ENCODE measurements at places on chromosomes 16 and 17.

DNA sequence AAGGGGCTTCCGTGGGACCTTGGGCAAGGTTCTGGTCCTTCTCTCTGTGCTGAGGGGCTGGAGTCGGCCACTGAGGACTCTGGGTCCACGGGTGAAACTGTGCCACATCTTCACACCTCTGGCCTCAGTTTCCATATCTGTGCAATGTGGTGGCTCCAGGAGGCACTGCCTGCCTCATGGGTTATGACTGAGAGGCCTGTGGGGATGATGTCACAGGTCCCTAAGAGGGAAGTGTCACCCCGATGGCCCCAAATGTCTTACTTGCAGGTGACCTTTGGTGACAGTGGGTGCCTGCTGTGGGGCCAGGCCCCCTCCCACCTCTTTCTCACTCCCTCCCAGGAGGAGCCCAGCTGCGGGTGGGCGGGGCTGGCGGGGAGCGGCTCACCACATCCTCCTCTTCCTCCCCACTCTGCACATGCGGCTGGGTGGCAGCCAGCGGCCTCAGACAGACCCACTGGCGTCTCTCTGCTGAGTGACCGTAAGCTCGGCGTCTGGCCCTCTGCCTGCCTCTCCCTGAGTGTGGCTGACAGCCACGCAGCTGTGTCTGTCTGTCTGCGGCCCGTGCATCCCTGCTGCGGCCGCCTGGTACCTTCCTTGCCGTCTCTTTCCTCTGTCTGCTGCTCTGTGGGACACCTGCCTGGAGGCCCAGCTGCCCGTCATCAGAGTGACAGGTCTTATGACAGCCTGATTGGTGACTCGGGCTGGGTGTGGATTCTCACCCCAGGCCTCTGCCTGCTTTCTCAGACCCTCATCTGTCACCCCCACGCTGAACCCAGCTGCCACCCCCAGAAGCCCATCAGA lies at the start of gene IL21R:
IL21R (plus strand) TSS at position 407 of the 801 bp plus-strand sequence. CDS start 27,898 bp downstream, outside the sequence.
- no peak for DNase-seq

DNA sequence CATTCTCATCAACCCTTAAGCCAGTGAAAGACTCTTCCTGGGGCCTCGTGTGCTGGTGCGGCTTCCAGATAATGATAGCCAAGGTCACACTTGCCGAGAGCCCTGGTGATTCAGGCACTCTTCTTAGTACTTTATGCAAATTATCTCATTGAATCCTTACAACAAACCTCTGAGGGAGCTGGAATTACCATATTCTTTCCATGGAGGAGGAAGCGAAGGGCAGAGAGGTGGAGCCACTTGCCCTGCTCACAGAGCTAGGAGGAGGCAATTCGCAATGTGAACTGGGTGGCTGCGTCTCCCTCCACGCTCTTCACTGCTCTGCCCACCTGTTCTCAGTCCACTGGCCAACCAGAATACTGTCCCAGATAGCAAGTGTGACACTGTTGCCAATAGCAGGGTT lies 409.7 kb downstream of the SNX29 start:
- DNase-seq: no peak

DNA sequence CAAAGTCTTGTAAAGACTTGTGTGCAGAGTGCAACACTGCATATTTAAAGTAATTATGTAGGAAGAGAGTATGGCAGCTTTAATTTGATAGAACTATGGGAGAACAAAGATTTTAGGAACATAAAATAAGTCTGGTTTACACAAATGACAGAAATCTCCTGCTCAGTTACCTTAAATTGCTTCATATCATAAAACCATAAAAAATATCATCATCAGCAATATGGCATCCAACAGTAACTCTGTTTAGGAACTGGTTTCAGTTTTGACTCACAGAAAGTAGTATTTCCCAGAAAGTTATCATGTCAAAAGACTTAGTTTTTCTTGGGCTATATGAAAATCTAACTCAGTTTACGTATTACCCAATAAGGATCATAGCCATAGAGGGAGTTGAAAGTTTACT lies 292.1 kb upstream of the PMFBP1 start:
- DNase-seq: no peak

GRCh38 chr16:84959045-84959576 lies 52.2 kb downstream of the ZDHHC7 start:
- no peak for DNase-seq

DNA sequence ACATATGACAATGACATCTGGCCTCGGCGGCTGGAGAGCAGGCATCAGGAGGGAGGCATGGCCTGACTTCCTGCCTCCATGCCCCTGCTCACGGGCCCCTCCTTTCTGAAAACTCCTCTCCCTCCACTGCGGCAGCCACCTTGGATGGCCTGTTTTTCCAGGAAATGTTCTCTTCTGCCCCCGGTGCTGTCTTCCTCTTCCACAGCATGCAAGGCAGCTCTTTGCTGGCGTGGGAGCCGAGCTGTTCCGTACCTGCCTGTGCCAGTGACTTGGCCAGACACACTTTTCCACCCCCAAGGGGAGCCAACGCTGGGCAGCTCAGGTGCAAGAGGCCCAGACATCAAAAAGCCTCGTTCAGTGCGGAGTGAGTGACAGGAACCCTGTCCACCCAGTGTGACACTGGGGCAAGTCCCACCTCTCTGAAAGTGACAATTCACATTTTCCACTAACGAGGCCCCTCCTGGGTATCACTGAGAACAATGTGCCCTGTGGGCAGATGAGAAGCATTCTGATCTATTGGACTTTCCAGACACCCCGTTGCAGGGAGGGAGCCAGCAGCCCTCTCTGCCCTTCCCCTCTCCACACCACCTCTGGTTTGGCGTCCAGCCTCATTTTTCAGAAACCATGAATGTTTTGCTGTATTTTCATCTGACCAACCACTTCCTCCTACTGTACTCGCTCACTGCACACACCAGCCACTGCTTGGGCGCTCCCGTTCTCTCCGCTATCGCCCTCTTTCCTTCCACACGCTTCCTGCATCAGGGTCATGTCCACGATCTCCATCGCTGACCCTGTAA lies 31.2 kb downstream of the NSMCE1 start:
- DNase-seq: no peak

- no peak for DNase-seq
Measured at GRCh38 chr16:77585379-77586251, 136.7 kb upstream of the NUDT7 start.

DNA sequence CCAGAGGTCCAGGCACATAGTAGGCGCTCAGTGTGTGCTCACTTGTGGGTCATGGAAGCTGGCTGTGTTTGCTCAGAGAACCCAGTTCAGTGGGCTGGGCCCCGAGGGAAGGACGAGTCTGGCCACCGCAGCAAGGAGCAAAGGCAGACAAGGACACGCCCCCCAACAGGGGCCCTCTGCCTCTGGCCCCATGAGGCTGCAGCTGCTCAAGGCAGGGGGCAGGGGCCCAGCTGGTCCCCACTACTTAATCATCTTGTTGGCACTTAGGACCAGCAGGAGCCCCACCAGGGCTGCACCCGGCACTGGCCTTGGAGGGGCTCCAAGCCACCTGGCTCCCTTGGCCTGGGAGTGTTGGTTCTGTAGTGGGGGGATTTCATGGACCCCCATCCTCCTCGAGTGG lies 16.1 kb downstream of the KCNJ12 start:
- DNase-seq: no peak

DNA sequence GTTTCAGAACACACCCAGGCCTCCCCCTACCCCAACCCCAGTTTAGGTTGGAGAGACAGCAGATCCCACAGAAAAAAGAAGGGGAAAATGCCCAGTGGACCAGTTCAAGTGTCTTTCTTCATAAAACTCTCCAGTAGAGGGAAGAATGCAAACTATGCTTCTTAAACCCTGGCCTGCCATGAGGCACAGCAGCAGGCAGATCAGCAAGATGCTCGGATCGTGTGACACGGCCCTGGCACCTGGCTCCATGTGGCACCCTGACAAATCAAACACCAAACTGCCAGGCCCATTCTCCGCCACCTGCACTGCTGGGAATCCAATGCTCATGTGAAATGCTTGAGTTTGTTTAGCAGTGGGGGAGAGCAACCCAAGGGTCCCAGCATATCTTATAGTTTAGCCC lies 166.8 kb downstream of the SOX9 start:
- DNase-seq: no peak

DNA sequence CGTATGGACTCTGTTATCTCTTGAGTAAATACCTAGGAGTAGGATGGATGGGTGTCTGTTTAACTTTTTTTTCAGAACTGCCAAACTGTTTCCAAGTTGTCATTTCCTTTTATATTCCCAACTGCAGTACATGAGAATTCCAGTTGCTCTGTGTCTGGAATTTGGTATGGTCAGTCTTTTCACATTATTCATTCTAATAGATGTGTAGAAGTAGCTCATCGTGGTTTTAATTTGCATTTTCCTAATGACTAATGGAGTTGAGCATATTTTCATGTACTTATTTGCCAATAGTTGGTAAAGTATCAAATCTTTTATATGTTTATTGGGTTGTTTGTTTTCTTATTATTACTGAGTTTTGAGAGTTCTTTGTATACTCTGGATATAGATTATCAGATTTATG lies 27.0 kb downstream of the MRTFB start:
- no peak for DNase-seq

DNA sequence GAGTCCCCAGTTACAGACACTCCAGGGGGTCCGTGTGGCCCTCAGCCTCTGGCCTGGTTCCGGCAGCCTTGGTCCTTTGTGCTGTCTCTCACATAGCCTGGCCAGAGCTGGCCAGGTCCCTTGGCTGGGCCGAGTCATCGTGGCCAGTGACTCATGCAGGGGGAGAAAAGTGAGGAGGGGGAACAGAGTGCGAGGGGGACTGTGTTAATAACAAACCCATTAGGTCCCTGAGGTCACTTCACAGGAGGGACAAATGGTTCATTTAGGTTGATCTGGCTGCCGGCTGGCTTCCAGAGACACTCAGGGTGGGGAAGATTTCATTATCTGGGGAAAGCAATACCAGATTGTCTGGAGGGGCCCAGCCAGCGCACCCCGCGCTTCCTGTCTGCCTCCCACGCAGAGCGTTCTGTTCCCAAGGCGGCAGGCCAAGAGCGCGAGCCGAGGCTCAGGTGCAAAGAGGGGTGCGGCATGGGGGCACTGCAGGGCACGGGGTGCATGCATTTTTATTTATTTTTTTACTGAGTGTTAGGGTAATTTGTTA lies 223.1 kb downstream of the SEC14L1 start:
- DNase-seq: no peak

GRCh38 chr16:90047714-90048346 lies 28.6 kb upstream of the DBNDD1 start:
- no peak for DNase-seq

DNA sequence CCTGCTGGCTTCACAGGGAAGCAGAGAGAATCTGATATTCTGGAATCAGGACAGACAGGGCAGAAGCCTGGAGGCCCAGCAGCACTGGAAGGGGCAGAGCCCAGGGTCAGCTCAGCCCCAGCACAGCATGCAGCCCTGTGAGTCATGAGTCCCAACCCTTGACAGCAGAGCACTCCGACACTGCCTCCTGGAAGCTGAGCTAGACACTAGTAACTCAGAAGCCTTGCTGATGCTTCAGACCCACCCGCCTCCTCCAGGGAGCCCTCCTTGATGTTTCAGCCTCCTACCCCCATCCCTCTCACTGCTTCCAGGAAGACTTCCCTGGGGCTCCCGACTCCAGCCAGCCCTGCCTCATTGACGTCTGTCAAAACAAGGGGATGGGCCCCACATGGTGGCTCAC lies 6.9 kb downstream of the CAMKK1 start:
- no peak for DNase-seq

GRCh38 chr17:32302860-32303649 lies 37.4 kb downstream of the RHBDL3 start:
- DNase-seq: no peak

DNA sequence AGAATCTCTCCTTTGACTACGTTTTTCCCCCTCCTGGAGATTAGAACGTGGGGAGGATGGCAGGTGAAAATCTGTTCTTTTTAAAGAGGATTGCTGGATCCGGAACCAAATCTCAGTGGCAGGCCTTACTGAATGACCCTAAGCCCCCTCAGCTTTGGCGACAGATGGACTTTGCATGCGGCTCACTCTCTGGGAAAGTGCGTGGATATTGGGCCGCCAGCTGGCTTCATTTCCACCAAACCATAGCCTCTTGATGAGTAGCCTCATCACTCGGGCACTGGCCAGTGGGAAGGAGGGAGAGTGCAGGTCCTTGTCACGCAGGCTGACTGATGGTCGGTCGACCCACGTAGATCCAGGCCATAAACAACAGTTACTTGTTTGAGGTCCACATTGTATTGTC lies 31.3 kb upstream of the CCDC182 start:
- DNase-seq: no peak

GRCh38 chr17:50642722-50643656 lies 8.3 kb downstream of the ABCC3 start:
- DNase-seq: no peak

GRCh38 chr17:65780111-65780510 lies 218.7 kb upstream of the AXIN2 start:
- no peak for DNase-seq

- peak; percentile 86 for DNase-seq
Measured at GRCh38 chr17:74748529-74749278, at the start of gene NHERF1. TSS of gene NHERF1 (plus strand) at chr17:74748628. CDS start at chr17:74748847, 219 bp downstream.

GRCh38 chr16:72409423-72409822 lies 237.5 kb upstream of the PMFBP1 start:
- no peak for DNase-seq

DNA sequence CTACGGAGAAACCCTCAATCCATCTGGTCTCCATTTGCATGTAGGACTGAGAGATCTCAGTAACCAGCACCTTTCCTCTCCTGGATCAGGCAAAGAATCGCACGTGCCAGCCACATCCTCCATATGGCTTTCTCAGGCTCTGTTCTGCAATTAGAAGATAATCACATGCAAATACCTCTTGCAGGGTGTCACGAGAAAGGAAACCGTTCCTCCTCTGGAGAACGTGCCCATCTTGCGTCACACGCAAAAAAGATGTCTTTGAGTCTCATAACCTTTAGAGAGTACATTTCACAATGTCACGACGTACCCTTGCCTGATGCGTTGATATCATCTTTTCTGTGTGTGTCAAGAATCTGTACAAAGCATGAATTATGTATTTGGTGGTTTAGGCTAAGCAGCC lies 36.2 kb upstream of the DNAH17 start:
- no peak for DNase-seq

- DNase-seq: no peak
Measured at GRCh38 chr16:22614271-22614947, 103.7 kb downstream of the NPIPB5 start.

DNA sequence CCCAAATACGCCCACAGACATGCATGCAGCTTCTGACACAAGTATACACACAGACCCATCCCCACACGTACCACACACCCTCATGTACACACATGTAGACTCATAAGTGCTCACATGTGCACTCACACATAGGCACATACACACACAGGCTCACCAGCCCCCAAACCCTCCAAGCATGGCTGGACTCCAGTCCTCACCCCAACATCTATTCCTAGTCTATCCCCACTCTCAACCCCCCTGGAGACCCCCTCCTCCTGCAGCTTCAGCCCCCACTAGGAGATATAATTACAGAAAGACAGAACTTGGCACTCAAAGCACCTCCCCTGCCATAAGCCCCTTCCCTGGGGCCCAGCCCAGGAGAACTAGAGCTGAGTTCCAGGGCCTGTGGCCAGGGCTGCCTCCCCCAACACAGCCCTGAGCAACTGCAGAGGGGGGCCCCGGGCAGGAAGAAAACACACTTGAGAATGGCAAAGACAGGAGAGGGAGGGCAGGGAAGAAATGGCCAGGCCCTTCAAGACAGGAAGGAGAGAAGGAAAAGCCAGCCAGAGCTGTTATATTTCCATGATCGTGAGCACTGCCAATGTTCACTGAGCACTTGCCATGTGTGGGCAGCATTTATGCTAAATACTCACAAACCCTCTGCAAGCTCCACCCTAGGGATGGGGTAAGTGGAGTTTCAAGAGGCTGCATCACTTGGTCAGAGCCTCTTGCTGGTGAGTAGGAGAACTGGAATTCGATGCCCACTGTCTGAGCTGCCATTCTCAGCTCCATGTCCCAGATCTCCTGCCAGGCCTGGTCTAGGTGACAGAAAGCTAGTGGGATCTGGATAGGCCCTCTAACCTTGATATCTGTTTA lies 224.5 kb downstream of the ZNF423 start:
- DNase-seq: no peak

GRCh38 chr16:68954911-68955635 lies 111.7 kb downstream of the TANGO6 start:
- no peak for DNase-seq
